ENCODE measurements at places on chromosomes 12 and 14.

DNA sequence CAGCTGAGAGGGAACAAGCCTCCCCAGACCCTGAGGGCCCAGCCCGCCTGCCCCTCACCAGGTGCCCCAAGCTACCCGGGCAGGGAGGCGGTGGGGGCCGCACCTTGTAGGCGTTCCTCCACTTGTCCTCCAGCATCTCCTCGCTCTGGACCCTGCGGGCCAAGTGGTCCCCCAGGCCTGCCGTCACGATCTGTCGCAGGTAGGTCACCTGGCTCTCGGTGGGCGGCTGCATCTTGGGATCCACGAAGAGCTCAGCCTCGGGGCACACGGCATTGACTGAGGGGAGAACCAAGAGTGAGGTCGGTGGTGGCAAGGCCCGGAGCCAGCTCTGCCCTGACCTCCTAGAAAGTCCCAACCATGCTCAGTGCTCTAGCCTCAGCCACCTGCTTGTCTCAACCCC is 36.6 kb downstream of the DHX37 start:
- no peak for DNase-seq

GRCh38 chr14:104678346-104678745 is 11.1 kb upstream of the INF2 start:
- DNase-seq: no peak

- DNase-seq: no peak
These were observed 121.3 kb downstream of the PTPRO start for GRCh38 chr12:15443611-15444010.

GRCh38 chr14:93332397-93332852 is 411 bp downstream of the BTBD7 start:
- DNase-seq: no peak

GRCh38 chr12:126337556-126338441 is 1272.6 kb downstream of the AACS start:
- no peak for DNase-seq

GRCh38 chr14:21100931-21101330 is at the start of gene TMEM253:
TMEM253 (plus strand) TSS chr14:21101066; CDS start chr14:21101344, 278 bp downstream.
- no peak for DNase-seq

DNA sequence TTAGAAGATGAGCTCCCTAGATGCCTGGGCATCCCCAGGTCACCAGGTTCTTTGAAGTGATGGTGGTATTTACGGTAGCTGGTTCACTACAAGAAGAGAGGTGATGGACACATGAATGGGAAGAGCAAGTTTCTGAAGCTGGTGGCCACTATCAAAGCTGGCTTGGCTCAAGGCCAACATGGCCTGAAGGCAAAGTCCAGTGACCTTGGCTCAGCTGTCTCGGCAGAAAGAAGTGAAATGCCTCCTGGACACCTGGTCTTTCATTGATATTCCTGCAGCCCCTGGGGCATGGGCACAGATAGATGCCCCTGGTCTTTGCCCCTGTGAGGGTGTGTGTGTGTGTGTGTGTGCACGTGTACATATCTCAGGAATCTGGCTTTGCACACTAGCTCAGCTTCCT is 441.8 kb upstream of the TMPO start:
- no peak for DNase-seq

DNA sequence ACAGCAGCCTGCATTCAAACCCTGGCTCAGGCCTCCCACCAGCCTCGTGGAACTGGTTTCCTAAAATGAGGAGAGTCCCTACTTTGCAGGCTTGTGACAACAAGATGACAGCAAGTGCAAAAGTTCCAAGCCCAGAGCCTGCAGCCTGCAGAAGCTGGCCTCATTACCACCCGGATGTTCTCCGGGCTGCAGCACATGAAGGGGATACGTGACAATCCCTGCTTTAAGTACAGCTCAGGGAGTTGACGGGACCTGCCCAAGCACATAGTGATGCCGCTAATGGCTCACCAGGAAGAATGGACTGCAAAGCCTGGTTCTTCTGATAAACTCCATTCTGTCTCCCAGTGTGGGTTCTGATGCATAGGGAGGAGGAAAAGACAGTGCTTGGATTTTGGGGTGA is 15.0 kb downstream of the SSH1 start:
- DNase-seq: no peak

DNA sequence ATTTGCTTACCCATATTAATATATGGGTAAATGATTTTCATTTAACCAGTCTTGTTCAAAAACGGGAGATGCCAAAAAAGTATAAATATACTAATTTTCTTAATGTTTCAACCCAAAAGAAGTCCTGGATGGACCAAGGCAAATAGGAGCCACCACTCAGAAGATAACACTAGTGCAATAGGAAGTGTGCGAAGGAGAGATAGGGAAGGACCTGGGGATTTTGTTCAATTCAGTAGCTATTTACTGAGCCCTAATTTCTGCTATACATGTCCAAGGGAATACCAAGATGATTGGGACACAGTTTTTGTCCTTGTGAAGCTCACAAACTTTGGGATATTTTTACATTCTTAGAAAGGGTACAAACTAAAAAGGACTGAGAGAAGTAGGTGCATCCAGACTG is 1.5 kb downstream of the CMAS start:
- no peak for DNase-seq

DNA sequence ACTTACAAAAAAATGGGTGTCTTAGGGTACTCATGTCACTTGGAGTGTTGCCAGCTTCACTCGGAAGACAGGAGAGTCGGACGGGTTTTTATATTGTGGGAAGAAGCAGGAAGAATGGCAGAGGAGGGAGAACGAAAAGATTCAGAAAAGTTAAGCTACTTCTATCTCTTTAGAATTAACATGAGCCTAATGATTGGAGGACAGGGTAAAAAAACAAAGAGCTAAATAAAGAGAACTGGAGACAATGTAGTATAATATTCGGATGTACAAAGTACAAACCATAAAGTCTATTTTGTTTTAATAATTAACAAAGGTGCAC is 43.9 kb downstream of the EFCAB11 start:
- no peak for DNase-seq

DNA sequence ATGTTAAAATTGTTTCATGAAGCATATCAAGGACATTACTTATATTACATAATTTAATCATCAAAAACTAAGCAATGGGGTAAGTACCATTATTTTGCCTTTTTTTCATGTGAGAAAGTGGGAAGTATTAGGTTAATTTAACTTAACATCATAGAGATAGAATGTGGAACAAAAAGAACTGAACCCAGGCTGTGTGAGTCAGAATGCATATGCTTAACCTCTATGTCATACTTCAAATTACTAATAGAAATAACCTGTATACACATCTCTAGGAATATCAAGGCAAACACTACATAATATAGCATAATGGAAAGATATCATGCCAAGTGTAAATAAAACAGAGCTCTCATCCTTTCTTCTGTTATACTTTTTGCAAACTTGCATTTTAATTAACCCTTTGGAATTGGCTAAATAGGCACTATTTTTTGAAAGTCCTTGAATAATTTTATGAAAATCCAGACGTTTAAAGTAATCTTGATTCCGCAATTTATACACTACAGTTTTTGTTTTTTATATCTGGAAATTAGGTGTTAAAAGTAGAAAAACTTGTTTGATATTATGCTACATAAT is 777.7 kb downstream of the SLC6A15 start:
- DNase-seq: no peak

DNA sequence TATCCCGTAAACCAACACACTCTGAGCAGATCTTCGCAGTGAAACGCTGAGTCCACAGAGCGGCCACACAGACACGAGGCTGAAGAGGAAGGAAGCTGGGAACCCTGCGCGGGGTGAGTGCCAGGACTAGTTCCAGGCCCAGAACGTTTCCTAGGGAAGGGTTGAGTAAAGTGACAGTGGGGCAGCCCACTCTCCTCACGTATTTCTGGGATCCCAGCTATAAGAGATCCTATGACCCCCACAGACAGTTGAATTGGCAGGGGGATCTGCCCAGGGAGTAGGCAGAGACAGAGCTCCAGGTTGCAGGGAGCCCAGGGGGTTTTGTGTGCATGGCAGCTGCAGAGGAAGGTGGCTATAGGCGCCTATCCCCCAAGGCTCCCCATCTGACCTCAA is 51.1 kb downstream of the GTF2A1 start:
- no peak for DNase-seq

GRCh38 chr14:69982220-69982839 is 103.1 kb downstream of the SMOC1 start:
- no peak for DNase-seq

DNA sequence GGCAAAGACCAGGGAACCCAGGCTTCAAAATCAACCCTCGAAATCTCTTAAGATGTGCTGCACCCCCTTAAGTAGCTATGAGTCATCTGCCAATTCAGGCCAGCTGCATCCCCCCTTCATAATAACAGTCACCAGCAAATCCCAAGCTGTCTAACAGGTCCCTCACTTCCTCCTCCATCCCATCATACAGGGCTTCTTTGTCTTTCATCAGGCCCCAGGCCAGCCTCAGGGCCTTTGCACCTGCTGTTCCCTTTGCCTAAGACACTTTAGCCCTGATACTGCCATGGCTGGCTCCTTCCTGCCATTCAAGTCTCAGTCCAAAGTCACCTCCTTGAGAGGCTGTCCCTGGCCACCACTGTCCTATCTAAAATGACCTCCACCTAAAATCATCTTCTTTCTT is 4.0 kb downstream of the RASAL1 start:
- no peak for DNase-seq

GRCh38 chr14:89117012-89117411 is 292.6 kb downstream of the TTC8 start:
- DNase-seq: no peak

DNA sequence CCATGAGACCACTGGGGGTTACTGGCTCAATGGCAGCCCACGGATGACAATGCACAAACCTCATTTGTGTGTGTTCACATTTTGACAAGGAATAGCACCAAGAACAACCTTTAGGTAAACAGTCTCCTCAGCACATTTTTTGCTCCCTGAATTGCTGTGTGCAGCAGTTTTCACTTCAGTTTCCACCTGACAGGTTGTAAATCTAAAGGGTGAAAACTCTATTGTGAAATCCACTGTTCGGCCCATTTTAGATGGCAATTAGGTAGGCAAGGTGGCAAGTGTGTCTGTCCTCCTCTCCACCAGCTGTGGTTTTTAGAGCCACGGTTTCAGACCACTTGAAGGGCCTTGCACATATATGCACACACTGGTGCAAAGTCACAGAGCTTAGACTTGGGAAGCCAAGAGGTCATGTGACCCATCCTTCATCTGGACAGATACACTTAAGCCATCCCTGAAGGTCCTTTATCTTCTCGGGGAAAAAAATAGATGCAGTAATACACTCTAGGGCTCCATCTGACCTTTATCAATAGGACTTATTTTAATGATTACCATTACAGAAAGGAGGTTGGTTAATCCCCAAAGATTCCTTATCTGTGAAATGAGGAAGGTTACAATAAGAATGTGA is 23.2 kb downstream of the HAL start:
- no peak for DNase-seq

- no peak for DNase-seq
These were observed 43.9 kb downstream of the IL31 start for GRCh38 chr12:122130150-122130549.

- no peak for DNase-seq
These were observed 41.7 kb upstream of the RGS6 start for GRCh38 chr14:71890541-71890940.

GRCh38 chr14:74035556-74035955 is 16.4 kb downstream of the BBOF1 start:
- DNase-seq: no peak

DNA sequence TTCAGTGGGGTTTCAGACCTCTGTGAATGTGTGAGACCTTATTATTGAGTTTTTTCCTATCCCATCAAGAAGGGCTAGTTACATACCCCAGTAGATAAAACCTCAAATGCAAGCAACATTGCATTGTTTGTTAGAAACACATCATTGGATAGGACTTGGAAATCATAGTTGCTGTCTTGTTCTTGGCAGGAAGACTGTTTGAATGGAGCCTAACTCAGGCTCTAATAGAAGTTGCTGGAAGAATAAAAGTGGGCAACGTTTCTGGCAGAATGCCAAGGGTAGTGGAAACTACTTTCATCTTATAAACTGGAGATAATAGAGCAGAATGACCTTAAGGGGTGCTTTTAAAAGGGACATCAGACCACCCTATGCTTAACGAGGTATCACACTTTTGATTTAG is 9.9 kb upstream of the PTHLH start:
- DNase-seq: no peak

DNA sequence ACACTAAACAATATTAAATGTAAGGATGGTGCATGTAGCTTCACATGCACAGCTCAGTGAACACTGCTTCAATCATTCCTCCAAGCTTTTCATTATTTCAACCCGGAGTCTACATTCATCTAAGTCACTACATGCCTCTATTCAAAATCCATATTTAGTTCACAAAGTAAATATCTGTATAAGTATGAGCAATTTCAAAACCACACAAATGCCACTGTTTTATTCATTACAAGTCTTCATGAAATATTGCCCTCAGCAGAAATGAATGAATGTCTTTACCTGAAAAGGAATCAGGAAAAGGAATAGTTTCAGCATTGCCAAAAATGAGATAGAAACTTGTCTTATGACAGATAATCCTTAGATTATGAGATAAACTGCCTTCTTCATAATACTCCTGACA is 149.4 kb downstream of the SLC38A4 start:
- DNase-seq: no peak

DNA sequence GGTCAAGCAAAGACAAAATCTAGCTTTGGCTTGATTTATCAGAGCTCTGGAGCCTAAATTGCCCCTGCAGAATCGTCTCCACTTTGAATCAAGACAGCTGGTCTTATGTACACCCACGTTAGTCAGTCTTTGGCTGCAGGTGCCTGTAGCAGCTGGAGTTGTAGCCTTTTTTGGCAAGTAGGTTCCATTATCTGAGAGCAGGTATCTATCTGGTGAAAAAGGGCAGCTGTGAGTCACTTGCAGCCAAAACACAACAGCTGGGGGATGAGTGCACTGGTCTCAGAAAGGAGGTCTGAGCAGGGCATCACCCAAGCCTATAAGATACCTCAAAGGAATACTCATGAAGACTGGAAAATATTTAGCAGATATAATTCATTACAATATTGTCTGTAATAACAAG is 43.6 kb upstream of the KCNH5 start:
- DNase-seq: no peak

GRCh38 chr12:55724940-55725309 is 3.9 kb downstream of the CD63 start:
- no peak for DNase-seq

GRCh38 chr12:51798501-51798900 is 50.0 kb downstream of the FIGNL2 start:
- DNase-seq: no peak

DNA sequence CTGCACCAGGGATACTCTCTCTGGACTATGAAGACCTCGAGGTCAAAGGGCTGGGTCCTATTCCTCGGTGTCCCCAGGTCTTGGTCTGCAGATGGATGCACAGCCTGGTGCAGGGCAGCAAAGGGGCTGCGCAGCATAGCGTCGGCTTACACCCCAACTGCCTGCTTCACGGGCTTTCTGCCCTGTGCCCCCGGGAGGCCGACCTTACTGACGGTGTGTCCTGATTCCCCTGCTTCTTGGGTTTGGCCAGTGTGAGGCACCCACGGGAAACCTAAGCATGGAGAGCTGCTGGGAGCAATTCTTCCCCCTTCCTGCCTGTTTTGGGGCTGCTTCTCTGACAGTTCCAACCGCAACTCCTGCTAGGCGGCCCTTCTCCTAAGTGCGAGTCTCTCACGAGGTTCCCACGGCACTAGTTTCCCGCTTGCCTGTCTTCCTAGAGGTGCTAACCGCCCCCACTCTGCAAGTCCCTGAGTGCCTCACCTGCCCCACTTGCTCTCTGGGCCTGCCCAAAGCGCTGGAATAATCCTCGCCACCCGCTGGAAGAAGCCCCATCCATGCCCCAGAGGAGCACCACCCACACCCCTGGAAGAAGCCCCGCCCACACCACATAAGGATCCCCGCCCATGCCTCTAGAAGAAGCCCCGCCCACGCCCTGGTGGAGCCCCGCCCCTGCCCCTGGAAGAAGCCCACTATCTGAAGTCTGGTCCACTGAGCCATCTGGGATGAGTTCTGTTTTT is 54.0 kb downstream of the PRIMA1 start:
- DNase-seq: no peak

All from activated T-helper 1 cell treated with Interleukin-2 at 50 U/mL for 16 hours (primary cell).